MCF 10A (cell line): ENCODE measurements at places on chromosomes 3 and 15.

DNA sequence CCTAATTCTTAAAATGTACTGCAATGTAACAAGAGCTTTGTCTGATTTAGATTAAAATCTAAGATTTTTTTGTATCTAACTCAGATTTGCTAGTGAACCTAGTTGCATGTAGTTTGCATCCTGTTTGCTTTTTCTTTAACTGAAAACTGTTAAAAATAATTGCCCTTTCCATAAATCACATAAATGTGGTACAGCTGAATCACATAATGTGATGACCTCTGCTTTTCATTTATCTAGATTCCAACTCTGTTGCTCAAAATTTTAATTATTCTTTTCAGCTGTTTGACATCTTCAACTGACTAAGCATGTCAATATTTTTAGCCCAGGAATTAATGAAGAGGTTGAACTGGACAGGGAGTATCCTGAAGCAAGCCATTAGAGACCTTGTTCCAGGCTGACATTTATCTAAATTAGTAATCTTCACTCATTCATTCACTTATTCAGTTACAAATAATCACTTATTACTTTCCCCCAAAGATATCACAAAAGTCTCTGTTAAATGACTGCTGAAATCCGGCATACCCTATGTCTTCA, 101.9 kb upstream of the PLXND1 start:
- no peak for DNase-seq

GRCh38 chr15:23589012-23589411, 23.5 kb downstream of the MKRN3 start:
- DNase-seq, result no peak

DNA sequence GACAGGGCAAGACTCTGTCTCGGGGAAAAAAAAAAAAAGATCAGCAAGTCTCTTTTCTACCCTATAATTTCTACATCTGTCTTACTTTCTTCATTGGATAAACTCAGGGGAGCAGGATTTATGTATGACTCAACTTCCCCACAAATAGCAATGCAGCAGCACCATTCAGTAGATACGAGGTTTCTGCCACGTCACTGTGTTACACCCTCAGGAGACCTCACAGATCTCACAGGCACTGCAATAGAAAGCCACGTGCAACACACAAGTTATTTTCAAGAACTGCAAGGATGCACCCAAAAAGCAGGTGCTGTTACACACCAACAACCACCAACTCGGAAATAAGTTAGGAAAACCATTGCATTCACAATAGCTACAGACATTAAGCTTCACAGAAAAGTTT, 30.2 kb downstream of the TSPAN3 start:
- no peak for DNase-seq

DNA sequence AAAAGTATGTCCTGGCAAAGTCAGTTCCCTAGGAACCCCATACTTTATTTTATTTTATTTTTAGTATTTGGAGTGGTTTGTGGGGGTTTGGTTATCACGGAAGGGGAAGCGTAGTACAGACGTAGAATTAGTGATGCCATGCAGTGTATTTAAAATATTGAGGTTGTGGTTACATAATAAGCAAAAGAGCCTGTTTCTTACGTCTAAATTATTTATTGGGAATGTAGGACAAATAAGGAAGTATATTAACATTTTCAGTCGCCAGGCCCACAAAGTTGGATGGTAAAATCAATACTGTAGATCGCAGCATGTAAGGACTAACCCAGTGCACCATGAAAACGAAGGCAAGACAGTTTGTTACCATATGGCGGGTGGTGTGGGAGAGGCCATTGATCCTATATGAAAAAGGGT, 558 bp downstream of the DTWD1 start:
- DNase-seq, result no peak

- peak; percentile 59 for DNase-seq
Measured at GRCh38 chr15:34109797-34110663, 8.1 kb downstream of the PGBD4 start.

GRCh38 chr3:72657666-72658065, 190.6 kb downstream of the SHQ1 start:
- peak; percentile 77 for DNase-seq
